ENCODE measurements at places on chromosomes 3 and 15. TPM values are rescaled to one million over a fixed set of nuclear protein-coding genes. Genes with fewer than 3 reads are reported as not detected.

C3orf85 gene
- total RNA-seq = not detected

GRK7 gene
- not detected for total RNA-seq

POTEB3 gene
- not detected for total RNA-seq

CD200 gene
- total RNA-seq = not detected

ENTPD3 gene
- not detected for total RNA-seq

ATP10A gene
- 6.8 TPM for total RNA-seq

ISLR gene
- 0.41 TPM for total RNA-seq

HHLA2 gene
- total RNA-seq = 0.08 TPM

PROK2 gene
- total RNA-seq = not detected

TPRG1 gene
- total RNA-seq = 0.28 TPM

ESYT3 gene
- 0.93 TPM for total RNA-seq

ANKUB1 gene
- not detected for total RNA-seq

MRPS25 gene
- 56.4 TPM for total RNA-seq

STRIT1 gene
- total RNA-seq = not detected

CCR5 gene
- total RNA-seq = not detected

FOXL2NB gene
- total RNA-seq = 1.4 TPM

TMCO5A gene
- not detected for total RNA-seq

TM6SF1 gene
- total RNA-seq = 0.17 TPM

AGBL1 gene
- not detected for total RNA-seq

STAC gene
- total RNA-seq = 2.6 TPM

DNAH1 gene
- total RNA-seq = 0.85 TPM

POLQ gene
- 7.5 TPM for total RNA-seq

GOLGA8T gene
- total RNA-seq = 0.66 TPM

C2CD4A gene
- 0.02 TPM for total RNA-seq

AADACL2 gene
- not detected for total RNA-seq

FRMD5 gene
- 3.9 TPM for total RNA-seq

ZNF774 gene
- 1.4 TPM for total RNA-seq

RMDN3 gene
- 24.0 TPM for total RNA-seq

GP9 gene
- total RNA-seq = not detected

ERICH6 gene
- total RNA-seq = 0.07 TPM

GNB5 gene
- total RNA-seq = 50.2 TPM

TUSC2 gene
- 33.3 TPM for total RNA-seq

CHRM5 gene
- 0.05 TPM for total RNA-seq

CLDN16 gene
- 0.06 TPM for total RNA-seq

TM4SF1 gene
- 2,747 TPM for total RNA-seq

VIPR1 gene
- 0.70 TPM for total RNA-seq

CCDC33 gene
- 7.6 TPM for total RNA-seq

BHLHE40 gene
- total RNA-seq = 115 TPM

ARL8B gene
- total RNA-seq = 72.2 TPM

ADCY5 gene
- total RNA-seq = 0.63 TPM

UBL7 gene
- total RNA-seq = 40.7 TPM

SLC27A2 gene
- total RNA-seq = 24.3 TPM

CD276 gene
- 71.9 TPM for total RNA-seq

SLC28A1 gene
- not detected for total RNA-seq

GOLGA6D gene
- not detected for total RNA-seq

MST1R gene
- 8.6 TPM for total RNA-seq

HDGFL3 gene
- total RNA-seq = 61.6 TPM

SAMD7 gene
- not detected for total RNA-seq

CFAP100 gene
- not detected for total RNA-seq

TTLL13 gene
- total RNA-seq = 0.16 TPM

CFAP91 gene
- total RNA-seq = 0.27 TPM

TGM4 gene
- 0.05 TPM for total RNA-seq

ANKRD34C gene
- not detected for total RNA-seq

PRKCD gene
- total RNA-seq = 22.4 TPM

CCR4 gene
- total RNA-seq = 0.05 TPM

NR2F2 gene
- 23.6 TPM for total RNA-seq

Data from A549 treated with DMSO at 1 μM for 4 hours (cell line).